ENCODE measurements at places on chromosomes 4 and X. TPM values are rescaled to one million over a fixed set of nuclear protein-coding genes. Genes with fewer than 3 reads are reported as not detected.

The HTT gene
- total RNA-seq = 17.9 TPM

The MAGEC3 gene
- total RNA-seq = not detected

The SYN1 gene
- 0.18 TPM for total RNA-seq

The SPARCL1 gene
- total RNA-seq = not detected

The PLXNB3 gene
- total RNA-seq = 2.6 TPM

The HTN3 gene
- not detected for total RNA-seq

The VSIG1 gene
- total RNA-seq = 0.35 TPM

The AFM gene
- not detected for total RNA-seq

The HEPH gene
- 2.0 TPM for total RNA-seq

The MAGEA3 gene
- total RNA-seq = not detected

The CISD2 gene
- total RNA-seq = 23.9 TPM

The PORCN gene
- 20.2 TPM for total RNA-seq

The MAGEC2 gene
- total RNA-seq = not detected

The LPAR4 gene
- not detected for total RNA-seq

The MAGEA2 gene
- total RNA-seq = not detected

The PABPC1L2B gene
- total RNA-seq = not detected

The SORCS2 gene
- not detected for total RNA-seq

The ITIH6 gene
- total RNA-seq = not detected

The ZFYVE28 gene
- 1.4 TPM for total RNA-seq

Measured in myometrial cell (primary cell).